Left cardiac atrium (tissue), 4 donors: ENCODE measurements at places on chromosomes 1 and 21.
A peak's percentile ranks its signal among the peaks of the same experiment; 100 is the strongest.

- no peak for DNase-seq
Measured at GRCh38 chr1:44672254-44672955, 1.9 kb downstream of the TMEM53 start.

DNA sequence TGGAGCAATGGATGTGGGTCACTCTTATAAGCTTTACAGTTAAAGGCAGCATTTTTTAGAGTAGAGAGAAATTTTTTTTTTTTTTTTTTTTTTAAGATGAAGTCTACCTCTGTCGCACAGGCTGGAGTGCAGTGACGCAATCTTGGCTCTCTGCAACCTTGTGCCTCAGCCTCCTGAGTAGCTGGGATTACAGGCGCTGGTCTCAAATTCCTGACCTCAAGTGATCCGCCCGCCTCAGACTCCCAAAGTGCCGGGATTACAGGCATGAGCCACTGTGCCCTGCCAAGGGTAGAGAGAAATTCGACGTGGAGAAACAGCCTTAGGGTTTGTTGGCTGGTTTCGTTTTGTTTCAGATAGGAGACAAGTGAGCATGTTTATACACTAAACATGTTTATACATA, 594.2 kb upstream of the ADAMTS5 start:
- no peak for DNase-seq

DNA sequence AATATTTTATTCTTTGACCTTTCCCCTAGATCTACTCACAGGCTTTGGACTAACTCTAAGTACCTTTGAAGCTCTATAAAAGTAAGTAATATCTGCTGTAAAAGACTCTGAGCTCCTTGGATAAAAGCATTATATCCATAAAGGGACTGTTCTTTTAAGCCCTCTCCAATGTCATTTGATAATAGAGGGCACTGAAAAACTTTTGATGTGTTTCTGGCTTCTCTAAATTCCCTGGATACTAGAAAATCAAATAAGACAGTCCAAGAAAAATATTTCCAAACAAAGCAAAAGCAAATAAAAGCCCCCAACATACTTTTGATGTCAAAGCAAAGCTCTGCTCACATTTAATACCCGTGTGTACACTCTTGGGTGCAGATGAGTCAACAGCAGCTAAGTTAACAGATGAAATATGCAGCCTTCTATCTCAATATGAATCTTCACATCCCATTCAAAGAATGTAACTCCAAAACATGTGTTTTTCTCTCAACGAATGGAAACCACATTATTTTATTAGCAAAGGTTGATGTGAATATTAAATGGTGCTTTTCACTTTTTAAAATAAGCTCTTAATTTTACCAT, 230.3 kb downstream of the CENPF start:
- no peak for DNase-seq

DNA sequence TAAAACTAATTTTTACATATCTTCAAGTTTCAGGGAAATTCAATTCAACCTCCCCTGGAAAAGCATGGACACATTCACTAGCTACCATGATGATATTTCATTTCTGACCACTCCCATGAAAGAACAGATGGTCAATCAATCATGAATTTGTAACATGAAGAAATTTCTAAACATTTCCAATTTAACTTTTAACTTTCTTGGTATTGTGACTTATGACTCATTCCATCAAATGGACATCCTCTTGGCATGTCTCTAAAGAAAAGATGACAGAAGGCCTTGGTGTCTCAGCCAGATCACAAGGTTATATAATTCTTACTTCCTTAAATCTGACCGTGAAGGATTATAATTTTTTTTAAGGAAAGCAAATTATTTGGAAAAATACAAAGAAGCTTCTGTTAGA, 10.5 kb upstream of the MCOLN3 start:
- DNase-seq, result no peak

DNA sequence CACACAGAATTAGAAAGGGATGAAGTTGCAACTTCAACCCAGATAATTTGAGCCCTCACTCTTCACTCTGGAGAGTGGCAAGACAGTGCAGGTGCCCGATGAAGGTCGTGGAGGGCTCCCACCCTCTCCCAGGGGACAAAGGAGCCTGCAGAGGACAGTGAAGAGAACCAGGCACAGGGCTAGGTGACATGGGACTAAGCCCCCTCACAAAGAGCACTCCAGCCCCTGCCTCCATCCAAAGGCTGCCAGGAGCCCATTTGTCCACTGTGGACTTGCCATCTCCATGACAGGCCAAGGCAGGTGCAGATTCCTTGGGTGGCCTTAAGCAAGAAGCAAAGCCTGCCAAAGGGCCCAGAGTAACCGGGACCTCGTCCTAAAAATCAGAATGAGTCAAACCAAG, 15.1 kb downstream of the ERRFI1 start:
- DNase-seq, result no peak

DNA sequence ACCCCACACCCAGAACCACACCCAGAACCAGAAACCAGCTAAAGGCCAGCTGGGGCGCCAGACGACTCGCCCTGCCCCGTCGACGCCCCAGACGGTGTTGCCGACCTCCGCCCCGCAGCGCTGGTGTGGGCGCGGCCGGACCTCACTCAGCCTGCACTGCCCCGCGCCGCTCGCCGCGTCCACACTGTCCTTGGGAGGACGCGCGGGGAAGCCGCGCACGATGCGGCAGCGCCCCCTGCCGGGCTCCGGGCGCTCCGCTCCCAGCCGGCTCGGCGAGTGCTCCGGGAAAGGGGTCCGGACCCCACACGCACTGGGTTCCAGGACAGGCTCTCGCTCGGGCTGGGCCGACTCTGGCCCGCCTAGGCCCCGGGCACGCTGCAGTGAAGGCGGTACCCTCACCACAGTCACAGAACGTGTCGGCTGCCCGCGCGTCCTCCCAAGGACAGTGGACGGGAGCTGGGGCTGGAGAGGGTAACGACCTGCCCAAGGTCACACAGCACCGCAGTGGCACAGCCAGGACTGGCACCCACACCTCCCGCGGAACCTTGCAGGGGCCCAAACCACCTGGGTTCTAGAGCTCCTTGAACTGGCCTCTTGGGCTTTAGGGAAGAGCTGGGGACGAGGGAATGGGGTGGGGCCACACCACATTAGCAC, 90.2 kb downstream of the DMRTA2 start:
- DNase-seq, result peak; percentile 68

DNA sequence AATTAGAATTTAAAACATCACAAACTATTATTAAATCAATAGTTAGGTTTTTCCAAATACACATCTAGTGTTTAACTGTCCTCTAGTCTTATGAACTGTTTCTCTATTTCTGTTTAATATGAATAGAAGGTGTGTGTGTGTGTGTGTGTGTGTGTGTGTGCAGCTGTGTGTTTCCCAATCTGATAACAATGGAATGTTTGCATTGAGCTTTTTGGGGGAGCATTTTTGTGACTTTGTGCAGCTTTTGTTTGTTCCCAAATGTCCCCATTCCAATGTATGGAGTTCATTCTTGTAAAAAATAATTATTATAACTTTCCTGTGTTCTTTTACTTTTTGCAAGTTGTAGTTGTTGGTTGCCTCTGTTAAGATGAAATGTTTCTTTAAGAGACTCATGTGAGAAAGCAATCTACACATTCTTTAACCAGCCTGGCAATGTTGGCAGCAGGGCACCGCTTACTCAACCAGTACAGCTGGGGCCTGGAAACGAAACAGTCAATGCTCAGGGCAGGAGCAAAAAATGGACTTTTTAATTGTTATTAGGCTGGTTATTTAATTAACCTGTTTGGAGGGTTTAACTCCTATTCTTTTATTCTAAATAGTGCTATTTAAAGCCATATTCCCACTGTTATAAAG, 354.3 kb downstream of the SRGAP2C start:
- DNase-seq, result no peak

DNA sequence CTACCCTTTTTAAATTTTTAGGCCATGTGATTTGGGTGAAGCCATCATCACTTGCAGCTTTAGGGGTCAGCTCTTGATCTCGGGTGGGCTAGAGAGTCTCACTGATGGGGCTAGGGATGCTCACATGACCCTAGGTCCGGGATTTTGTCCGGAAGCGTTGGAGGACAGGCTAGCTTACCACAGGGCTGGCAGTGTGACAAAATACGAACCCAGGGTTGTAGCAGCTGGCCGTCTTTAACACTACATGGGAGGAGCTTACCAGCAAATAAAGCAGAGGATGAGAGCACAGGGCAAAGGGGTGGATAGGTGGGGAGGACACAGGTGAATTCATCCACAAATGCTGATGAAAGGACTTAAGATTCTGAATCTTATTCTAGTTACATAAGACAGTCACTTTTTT, 21.9 kb downstream of the GPR161 start:
- no peak for DNase-seq

DNA sequence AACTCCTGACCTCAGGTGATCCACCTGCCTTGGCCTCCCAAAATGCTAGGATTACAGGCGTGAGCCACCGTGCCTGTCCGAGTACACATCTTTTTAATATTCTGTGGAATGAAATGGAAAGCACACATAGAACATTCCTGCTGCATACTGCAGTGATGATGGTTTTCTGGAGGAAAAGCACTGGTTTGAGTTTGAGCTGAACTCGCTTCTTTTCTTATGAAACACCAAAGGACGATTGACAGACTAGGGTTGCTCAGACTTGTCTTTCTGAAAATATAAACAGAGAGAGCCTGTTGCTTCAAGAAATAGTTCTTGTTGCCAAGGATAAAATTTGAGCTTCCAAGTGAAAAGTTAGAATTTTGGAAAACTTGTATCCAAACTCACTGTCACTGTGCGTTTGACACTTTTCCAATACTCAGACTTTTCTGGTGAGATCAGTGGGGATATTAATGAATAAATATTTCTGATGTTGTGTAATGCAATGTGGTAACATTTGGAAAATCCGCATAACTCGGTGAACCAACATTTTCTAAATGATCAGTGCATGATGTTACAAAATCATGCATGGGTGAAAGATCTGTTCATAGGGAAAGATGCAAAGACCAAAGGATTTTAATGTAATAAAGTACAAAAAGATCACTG, 15.0 kb upstream of the ERMAP start:
- no peak for DNase-seq

GRCh38 chr1:185971688-185972087, 237.5 kb downstream of the HMCN1 start:
- DNase-seq, result no peak

DNA sequence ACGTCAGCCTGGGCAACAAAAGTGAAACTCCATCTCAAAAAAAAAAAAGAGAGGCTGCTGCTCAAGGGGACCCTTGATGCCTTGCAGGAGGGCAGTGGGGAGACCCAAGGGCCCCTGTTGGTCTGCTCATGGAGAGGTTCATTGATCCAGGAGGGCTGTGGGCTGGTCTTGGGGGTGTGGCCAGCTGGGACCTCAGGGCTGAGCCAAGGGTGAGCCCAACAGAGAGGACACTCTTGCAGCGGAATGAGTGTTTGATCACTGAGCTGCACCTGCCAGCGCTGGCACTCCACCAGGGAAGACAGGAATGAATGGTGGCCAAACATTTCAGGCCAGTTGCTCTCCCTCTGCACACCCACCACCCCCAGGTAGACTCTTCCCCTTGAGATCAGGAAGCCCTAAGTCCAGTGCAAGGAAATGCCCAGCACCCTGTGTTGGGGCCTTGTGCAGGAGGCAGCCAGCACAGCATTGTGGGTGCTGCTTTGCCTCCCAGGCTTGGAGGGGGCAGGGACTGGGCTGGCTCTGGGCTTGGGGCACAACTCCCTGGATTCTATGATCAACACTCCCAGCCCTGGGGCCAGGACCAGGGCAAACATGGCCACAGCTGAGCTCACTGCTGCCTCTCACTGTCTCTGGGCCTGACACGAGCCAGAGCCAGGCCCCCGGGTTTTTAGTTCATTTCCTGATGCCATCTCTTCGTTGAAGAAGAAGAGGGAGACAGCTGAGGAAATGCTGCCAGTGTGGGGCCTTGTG, 50.7 kb downstream of the IRF2BP2 start:
- no peak for DNase-seq

DNA sequence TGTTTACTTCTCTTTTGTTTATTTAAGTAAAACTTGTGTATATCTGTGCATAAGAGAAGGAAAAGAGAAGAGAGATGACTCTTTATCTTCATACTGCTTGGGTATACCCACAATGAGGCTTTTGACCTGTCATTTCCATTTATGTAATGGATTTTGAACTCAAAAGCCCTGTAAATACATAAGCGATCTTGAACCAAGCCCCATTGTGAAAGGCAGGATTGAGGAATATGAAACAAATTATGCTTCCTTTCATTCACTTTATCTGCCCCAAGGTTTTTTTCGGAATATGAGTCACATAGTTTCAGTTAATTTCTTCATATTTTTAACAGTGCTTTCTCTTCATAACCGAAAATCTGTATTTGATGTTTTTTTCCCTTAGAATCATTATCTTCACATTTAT, 21.4 kb downstream of the CNST start:
- no peak for DNase-seq

- no peak for DNase-seq
Measured at GRCh38 chr1:55618199-55618598, 403.0 kb upstream of the USP24 start.

- no peak for DNase-seq
Measured at GRCh38 chr1:5634893-5635292, 357.3 kb downstream of the NPHP4 start.

DNA sequence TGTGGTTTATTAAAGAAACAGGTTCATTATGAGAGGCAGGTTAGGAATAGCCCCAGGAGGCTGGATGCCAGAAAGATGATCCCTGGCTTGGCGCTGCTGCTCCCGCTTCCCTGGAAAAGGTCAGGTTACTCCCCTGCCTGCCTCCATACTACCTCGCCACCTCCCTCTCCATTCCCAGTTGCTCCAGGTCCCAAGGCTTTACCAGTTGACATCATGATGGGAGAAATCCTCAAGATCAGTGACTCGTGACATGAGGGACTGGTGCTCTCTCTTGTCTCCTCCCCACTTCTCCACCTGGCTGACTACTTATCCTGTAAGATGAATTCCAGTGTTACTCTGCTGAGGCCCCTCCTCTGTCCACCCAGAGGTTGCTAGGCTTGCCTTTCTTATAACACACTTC, 19.7 kb downstream of the VASH2 start:
- no peak for DNase-seq

DNA sequence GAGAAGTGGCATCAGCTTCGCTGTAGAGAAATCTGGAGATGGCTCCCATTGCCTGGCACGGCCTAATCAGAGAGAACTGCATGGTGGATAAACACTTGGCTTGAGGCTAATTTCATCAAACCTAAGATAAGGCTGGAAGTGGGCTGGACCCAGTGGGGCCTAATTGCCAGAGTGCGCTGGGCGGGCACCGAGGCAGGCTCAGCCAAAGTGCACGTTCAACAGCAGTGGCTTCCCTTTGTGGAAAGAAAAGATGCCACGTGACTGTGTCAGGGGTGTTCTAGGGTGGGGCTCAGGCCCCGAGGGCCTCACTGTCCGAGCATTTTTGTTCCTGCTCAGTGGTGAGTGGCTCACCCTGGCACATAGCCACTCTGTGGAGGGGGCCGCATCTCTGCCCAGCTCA, 5.8 kb downstream of the PLCH2 start:
- DNase-seq, result no peak
